Lung (tissue), 17 donors: ENCODE measurements at places on chromosomes 3 and 15.

- no peak for DNase-seq
Measured at GRCh38 chr3:7204848-7205156, 343.9 kb downstream of the GRM7 start.

GRCh38 chr15:91412138-91412928 is 312.3 kb downstream of the SV2B start:
- no peak for DNase-seq

DNA sequence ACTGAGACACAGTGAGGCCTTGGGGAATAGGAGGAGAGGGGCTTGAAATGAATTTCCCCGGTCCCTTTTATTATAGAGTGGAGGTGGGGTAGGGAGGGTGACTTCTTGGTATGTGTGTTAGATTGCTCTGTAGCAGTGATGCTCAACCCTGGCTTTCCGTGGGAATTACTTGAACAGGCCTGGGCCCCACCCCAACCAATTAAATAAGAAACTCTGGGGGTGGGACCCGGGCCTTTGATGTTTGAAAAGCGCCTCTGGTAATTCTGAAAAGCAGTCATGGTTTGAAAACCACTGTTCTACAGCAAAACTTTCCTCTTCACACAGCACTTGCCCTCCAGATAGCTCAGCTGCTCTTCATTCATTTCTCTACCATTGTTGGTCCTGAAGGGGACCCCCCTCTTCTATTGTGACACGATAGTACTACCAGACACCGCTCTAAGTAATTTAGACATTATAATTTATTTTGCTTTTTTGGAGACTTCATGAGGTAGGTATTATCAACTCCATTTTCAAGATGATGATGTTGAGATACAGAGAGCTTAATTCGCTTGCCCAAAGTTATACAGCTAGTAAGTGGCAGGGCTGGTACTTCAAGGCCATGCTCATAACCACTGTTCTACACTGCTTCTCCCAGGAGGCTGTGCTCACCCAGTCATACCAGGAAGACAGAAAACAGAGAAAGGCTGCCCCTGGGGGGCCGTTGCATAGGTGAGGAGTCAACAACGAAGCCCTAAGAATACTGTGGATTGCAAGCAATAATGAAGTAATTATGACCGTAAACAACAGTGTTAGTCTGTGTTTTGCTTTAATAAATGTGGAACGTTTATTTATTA is 176.2 kb downstream of the PEX5L start:
- no peak for DNase-seq

DNA sequence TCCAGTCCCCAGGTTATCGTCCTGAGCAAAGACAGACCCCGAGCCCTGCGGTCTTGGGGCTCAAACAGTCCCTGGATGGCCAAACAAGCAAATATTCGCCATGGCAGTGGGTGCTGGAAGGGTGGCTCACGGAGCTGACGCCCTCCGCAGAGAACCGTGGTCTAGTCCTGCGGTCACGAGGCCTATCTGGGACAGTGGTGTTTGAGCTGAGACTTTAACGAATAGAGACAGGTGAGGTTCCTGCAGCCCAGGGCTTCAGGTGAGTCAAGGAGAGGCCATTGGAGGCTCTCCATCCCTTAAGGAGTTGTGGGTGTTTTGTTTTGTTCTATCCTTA is 399 bp upstream of the SUCLG2 start:
- DNase-seq: no peak

GRCh38 chr3:138594935-138595610 is 1.0 kb upstream of the CEP70 start:
- no peak for DNase-seq

- DNase-seq: no peak
Measured at GRCh38 chr3:14267976-14268375, 89.4 kb downstream of the LSM3 start.

DNA sequence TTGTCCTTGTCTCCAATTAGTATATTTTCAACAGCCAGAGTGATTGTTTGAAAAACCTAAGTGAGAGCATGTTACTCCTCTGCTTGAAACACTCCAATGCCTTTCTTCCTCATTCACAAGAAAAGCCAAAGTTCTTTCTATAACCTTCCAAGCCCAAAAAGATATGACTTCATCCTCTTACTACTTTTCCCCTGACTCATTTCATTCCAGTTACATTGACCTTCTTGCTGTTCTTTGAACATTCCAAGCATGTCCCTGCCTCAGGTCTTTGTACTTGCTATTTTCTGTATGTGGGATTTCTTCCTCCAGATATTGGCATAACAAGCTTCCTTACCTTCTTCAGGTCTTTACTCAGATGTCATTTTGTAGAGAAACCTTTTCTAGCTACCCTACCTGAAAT is 28.3 kb downstream of the EHHADH start:
- DNase-seq: no peak

GRCh38 chr3:156216852-156217251 is 96.5 kb downstream of the KCNAB1 start:
- no peak for DNase-seq

DNA sequence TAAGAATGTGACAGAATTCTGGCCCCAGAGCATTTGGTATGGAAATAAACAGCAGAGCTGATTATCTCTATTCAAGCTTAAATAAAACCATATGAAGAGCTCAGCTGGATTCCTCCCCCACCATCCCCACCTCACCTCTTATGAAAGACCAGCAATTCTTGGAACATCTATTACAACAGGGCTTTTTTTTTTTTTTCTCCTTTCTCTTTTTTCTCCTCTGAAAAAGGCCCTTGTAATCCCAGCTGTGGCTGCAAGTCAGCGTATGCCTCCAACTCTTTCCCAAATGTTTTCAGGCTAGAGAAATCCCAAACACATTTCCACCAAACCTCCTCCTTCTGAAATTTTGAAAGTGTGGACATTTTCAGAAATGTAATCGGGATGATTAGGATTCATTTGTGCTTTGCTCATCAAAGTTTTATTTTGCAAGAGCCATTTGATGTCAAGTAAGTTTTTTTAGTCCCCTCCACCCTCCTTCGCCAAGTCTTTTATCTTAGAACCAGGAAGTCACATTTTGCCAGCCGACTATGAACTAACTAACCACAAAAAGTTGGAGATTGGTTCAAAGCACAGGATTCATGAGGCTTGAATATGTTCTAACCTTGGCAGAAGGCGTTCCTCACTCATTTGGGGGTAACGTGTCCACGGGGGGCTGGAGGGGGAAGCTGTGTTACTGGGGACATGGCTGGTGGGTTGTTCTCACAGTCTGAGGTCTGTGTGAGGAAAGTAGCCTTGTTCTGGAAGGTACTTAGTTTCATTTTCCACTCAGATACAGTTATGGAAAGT is 142.0 kb upstream of the PDZRN3 start:
- peak; percentile 46 for DNase-seq

- no peak for DNase-seq
Measured at GRCh38 chr15:65406424-65407000, 16.2 kb downstream of the IGDCC4 start.

DNA sequence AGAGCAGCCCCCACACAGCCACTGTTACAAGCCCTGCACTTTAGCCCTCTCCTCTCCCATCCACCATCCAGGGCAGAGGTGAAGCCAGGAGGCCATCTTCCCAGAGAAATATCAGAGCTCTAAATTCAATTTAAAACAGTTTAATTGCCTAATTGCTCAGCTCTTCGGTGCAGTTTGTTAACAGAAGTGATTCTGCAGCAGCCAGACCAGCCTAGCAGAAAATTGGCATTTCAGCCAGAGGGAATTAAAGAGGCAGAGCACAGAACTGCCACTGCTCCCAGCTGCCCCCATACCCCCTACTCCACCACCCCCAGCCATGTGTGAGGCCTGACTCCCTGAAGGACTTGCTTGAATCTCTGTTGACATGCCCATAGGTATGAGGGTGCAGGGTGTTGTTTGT is 38.5 kb downstream of the TPRA1 start:
- no peak for DNase-seq

- DNase-seq: no peak
Measured at GRCh38 chr3:52930748-52931147, 33.4 kb upstream of the STIMATE start.

GRCh38 chr15:52331490-52332240 is 36.1 kb upstream of the MYO5C start:
- no peak for DNase-seq

GRCh38 chr15:75107908-75108838 is 84.8 kb downstream of the PPCDC start:
- no peak for DNase-seq

DNA sequence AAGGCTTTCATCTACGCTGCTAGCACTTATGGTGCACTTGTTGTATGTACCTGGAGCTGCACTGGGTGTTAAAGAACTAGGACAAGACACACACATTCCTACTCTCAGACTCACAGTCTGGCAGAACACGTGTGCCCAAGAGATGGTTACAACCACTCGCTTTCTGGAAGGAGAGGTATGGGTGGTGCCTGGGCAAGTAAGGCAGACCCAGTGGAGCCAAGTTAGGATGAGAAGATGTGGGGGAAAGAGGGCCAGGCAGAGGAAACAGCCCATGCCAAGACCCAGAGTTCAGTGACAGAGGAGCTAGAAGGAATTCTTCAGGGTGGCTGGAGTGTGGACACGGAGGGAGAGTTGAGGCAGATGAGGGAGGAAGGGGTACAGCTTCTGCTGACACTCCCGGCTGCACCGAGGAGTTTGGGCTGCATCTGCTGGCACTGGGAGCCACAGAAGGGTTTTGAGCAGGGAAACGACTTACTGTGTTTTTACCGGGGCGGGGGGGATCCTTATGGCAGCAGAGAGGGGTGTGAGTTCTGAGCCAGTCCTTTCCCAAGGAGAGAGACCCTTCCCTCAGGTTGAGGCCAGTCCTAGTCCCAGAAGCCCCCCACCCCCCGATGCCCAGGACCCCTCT is 59.0 kb downstream of the GRIP2 start:
- no peak for DNase-seq

DNA sequence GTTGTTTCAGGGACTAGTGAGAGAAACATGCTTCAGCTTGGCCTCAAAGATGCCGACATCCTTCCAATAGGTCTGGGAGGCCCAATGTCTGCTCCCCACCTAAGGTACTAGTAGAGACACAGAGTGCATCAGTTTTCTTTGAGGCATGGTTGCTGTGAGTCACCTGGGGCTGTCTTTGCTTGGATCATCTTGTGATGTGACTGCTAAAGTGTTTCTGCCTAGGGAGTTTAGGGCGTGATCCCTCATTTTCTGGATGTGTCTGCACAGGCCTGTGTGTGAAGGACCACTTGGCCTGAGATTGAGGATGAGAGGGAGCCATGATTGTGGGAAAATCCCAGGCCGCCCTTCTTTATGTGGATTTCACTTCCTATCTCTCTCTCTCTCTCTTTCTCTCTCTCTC is 4.8 kb downstream of the GASK1A start:
- DNase-seq: no peak

DNA sequence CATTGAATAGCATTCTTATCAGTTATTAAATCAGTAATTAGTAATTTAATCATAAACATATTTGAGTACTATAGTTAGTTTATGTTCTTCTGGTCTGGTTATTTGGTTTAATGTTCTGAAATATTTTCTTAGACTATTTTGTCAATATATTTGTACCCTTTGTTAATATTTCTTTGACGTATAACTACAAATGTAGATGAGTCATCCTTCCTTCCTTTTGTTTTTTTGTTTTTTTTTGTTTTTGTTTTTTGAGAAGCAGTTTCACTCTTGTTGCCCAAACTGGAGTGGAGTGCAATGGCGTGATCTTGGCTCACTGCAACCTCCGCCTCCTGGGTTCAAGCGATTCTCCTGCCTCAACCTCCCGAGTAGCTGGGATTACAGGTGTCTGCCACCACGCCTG is 17.4 kb upstream of the EIF3J start:
- DNase-seq: no peak

DNA sequence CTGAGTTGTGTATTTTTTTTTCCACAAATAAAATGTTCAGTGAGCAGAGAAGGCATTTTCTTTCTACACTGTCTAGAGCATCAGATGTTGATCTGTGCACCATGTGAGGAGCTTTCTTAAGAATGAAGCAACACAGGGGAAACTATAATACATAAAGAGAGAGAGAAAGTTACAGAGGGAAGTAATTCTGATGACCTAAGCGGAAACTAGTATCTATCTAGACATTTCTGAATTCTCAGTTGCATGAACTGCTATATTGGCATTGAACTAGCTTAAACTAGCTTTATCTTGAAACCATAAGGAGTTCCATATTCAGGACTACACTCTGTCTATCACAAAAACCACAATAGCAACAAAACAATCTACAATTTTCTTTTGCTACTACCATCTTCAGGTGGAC is 822.4 kb downstream of the VGLL3 start:
- no peak for DNase-seq

GRCh38 chr15:68639926-68640600 is 61.3 kb downstream of the CORO2B start:
- DNase-seq: no peak

DNA sequence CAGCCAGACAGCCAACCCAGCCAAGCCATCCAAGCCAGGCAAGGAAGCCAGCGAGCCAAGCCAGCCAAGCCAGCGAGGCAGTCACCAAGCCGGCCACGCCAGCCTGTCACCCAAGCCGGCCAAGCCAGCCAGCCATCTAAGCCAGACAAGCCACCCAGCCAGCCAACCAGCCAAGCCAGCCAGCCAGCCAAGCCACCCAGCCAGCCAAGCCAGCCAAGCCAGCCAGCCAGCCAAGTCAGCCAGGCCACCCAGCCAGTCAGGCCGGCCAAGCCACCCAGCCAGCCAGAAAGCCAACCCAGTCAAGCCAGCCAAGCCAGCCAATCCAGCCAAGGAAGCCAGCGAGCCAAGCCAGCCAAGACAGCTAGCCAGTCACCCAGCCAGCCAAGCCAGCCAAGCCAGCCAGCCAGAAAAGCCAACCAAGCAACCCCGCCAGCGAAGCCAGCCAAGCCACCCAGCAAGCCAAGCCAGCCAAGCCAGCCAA is 201.2 kb downstream of the GOLGA6L6 start:
- no peak for DNase-seq

- peak; percentile 89 for DNase-seq
Measured at GRCh38 chr3:72036899-72037298, 252.0 kb upstream of the PROK2 start.

GRCh38 chr3:132730891-132731580 is 8.8 kb upstream of the NPHP3 start:
- peak; percentile 86 for DNase-seq

- peak; percentile 47 for DNase-seq
Measured at GRCh38 chr15:78061963-78062427, 15.5 kb downstream of the TBC1D2B start.

GRCh38 chr15:59237119-59237855 is 30.6 kb downstream of the LDHAL6B start:
- no peak for DNase-seq

- DNase-seq: no peak
Measured at GRCh38 chr3:98980915-98981596, 79.6 kb upstream of the DCBLD2 start.

- DNase-seq: peak; percentile 81
Measured at GRCh38 chr15:70098461-70099166, 897 bp upstream of the TLE3 start.

DNA sequence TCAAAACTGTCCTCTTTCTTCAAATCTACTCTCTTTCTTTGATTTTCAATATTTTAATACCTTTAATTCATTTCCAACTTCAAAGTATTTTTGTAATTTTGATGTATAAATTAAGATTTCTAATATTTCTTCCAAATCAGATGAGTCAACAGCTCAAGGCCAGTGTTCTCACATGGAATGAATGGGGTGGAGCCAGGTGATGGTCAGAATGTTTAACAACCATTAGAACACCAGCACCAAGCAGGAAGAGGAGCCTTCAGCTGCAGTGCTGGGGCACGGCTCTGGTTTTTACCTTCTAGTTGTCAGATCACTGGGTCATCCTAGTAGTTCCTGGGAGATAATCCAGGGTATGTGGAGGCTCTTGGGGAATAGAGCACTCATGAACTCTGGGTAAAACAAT is 494.5 kb upstream of the PDZRN3 start:
- no peak for DNase-seq
